ENCODE measurements at places on chromosomes 2 and 18.

DNA sequence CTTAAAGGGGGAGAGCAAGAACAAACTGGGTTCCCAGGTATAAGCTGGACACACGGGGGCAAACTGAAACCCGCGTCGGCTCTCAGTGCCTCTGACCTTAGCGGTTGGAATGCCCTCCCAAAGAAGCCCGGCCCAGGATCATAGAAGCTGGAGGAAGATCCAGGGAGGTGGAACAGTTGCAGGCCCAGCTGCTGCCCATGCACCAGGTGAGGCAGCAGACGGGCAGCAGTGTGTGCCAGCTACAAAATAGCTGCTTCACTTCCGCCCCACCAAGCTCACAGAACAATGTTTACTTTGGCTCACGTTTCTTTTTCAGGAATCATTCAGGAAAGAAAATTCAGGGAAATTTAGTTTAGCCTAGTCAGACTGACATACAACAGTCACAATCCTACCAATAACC, 3.9 kb upstream of the ERMN start:
- no peak for DNase-seq

GRCh38 chr2:24482251-24482971, 8.6 kb upstream of the NCOA1 start:
- DNase-seq = no peak

- DNase-seq = peak; percentile 82
Measured at GRCh38 chr2:236862961-236863728, 222.5 kb upstream of the COPS8 start.

GRCh38 chr2:127574656-127575055, 39.2 kb downstream of the MYO7B start:
- no peak for DNase-seq

GRCh38 chr2:100895402-100895801, 75.5 kb downstream of the NPAS2 start:
- DNase-seq = no peak

DNA sequence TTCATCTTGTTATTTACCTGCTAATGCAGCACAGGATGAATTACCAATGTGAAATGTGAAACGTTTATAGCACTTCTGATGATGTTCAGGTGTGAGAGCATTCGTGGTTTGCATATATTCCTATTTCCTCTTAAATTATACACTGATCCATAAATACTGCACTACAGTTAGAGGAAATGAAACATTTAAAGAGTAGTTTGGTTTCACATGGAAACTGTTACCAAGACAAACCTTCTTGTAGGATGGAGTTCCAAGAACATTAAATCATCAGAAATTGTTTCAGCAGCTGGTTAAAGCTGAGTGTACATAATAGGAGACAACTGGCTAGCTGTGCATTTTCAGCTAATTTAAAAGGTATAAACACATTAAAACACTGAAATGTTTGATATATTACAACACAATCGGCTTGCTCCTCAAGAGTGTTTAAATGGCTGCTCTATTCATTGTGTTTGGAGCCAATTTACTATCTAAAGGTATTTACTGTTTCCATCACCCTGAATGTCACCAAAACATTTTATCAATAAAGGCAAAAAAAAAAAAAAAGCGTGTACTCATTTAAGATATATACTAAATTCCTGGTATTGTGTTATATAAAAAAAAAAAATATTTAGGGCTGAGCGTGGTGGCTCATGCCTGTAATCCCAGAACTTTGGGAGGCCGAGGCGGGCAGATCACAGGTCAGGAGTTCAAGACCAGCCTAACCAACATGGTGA, 100.6 kb downstream of the DYM start:
- DNase-seq = no peak

All from SJSA1 (cell line).